ENCODE measurements at places on chromosomes 16 and 17.

DNA sequence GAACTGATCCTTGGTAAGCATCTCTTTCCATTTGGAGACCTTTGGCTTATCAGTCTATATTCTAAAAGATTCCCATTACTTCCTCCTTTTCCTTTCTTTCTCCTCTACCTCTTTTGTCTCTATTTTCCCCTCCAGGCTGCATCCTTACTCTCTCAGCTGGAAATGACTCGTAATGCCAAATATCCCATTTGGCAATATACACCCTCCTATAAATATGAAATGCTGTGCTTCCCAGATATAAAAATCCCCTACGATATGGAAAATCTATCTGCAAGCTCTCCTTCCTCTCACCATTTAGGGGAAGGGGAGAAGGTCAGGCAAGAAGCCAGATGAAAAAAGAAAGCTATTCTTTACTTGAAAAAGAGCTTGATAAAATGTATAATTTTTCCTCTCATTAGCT lies 39.9 kb downstream of the XPO6 start:
- DNase-seq: no peak

- no peak for DNase-seq
These were observed 911.6 kb upstream of the EEF2KMT start for GRCh38 chr16:6009151-6009550.

DNA sequence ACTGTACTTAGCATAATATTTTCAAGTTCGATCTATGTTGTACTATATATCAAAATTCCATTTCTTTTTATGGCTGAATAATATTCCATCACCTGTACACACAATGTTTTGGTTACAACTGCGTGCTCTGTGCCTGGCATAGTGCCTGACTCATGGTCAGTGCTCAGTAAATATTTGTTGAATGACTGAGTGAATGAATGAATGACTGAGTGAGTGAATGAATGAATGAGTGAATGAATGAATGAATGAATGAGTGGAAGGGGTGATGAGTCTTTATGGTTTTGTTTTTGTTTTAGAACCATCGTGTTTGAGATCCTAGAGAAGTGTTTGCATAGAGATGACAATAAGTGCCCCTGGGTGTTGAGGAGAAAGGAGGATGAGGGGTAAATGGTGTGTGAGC lies 155.3 kb downstream of the MRM1 start:
- no peak for DNase-seq

GRCh38 chr16:69407702-69408323 lies 16.6 kb upstream of the CYB5B start:
- no peak for DNase-seq

DNA sequence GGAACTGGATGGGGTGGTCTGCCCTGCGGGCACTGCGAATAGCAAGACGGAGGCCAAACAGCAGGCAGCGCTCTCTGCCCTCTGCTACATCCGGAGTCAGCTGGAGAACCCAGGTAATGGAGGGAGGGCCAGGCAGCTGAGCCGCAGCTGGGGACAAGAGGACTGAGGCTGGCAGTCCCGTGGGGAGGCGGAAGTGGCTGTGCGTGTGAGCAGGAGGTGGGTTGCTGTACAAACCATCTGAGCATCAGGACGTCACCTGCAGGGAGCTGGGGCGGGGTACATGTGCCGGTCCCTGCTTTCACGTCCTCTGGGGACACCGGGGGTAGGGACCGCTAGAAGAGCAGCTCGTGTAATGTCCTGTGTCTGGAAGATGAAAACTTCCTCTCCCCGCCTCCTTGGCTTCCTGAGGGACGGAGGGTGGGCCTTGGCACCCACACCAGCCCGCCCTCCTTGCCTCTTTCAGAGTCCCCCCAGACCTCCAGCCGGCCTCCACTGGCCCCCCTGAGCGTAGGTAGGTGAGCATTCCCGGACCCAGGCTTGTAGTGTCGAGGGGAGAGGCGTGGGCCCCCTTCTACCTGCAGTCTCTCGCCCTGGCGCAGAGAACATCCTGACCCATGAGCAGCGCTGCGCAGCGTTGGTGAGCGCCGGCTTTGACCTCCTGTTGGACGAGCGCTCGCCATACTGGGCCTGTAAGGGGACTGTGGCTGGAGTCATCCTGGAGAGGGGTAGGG lies 3.7 kb downstream of the ADAD2 start:
- no peak for DNase-seq

DNA sequence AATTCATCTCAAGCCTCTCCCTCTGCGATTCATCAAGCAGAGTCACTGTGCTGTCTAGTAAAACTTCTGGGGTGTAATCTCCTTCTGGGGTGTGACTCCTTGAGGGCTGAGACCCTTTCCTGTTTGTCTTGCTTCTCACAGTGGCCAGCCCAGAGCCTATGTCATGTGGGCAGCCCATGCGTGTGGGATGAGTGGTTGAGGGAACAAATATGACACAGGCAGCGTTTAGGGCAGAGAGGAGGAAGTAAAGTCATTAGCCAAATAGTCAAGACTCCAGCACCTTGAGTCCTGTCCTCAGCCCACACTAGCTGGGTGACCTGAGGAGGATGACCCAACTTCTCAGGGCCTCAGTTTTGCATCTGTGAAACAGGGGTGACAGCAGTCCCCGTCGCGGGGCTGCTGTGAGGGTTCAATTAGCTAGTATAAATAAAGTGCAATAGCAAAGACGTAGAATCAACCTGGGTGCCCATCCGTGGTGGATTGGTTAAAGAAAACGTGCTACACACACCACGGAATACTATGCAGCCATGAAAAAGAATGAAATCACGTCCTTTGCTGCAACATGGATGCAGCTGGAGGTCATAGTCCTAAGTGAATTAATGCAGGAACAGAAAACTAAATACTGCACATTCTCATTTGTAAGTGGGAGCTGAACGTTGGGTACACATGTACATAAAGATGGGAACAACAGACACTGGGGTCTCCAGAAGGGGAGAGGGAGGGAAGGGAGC lies 4.5 kb upstream of the ITGAX start:
- DNase-seq: no peak

DNA sequence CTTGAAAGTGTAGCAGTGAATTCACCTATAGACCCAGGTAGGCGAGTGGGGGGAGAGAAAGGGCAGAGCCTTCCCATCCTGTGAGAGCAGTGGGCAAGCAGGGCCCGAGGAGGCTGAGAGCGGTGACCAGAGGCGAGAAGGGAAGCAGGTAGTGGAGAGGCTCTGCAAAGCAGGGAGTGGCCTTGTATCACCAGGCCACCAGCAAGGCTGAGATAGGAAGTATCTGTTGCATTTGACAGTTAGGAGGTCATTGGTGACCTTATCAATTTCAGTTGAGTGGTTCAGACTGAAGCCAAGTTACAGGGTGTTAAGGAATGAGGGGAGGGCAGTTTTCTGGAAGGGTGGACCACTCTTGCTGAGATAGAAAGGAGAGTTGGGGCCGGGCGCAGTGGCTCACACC lies 10.7 kb upstream of the HSD3B7 start:
- DNase-seq: no peak

DNA sequence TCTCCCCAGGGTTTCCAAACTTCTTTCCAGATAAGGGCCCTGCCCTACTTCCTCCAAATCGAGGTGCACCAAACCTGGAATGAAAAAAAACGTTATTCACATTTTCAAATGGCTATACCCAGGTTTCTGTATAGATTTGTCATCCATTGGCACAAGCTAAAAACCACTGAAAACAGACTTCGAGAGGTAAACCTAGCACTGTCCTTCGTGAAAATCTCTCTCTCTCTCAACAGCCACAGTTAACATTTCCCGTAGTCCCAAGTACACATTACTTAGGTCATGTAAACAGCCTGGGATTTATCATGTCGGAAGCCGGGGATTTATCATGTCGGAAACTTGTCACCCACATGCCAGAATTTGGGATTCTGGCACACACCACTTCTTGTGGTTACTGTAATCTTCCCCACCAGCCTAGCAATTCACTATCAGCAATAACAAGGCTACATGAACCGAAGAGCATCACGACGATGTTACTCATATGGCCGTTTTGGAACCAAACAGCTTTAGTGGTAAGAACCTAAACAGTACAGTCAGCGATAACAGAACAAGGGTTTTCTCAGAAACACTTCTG lies 1.2 kb downstream of the DDX5 start:
- no peak for DNase-seq

DNA sequence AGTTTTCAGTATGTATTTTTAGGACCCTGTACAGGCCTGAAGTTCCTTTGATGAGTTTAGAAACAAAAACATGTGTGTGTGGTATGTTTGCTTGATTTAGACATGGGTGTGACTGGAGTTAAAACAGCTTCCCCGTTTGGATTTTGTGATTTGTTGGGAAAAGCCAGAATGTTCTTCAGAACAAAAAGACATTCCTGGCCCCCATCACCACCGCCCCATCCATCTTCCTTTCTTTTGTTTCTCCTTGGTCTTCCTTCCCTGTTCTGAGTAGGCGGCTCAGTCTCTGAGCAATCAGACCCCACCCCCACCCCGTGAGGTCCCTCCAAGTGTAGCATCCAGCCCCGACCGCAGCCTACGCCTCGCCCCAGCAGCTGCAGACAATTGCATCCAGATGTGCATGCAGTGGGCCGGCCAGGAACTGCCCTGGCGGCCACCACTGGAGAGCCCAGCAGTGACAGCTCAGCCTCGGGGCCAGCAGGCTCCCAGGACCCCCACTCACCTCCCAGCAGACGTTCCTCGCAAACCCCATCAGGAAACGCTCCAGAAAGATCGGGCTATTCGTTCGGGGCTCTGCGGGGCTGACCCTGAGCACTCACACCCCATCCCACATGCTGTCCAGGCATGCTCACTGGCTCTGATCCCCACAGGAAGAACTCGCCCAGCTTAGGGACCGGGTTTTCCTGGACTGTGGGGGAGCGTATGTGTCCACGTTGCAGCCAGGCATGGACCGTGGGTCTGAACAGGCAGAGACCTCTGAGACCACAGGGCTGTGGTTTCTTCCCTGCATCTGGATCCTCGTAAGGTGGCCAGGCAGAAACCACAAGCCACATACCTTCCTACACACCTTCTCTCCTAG lies 99.8 kb upstream of the CDH5 start:
- DNase-seq: no peak

- DNase-seq: peak; percentile 5
These were observed 28.7 kb downstream of the HIC1 start for GRCh38 chr17:2083613-2084035.
